Omental fat pad (tissue), 4 donors: ENCODE measurements at places on chromosomes 7 and 10. TPM values are rescaled to one million over a fixed set of nuclear protein-coding genes. Genes with fewer than 3 reads are reported as not detected.

- no peak for DNase-seq
Observed at GRCh38 chr10:129131457-129132132, 335.4 kb upstream of the MGMT start.

DNA sequence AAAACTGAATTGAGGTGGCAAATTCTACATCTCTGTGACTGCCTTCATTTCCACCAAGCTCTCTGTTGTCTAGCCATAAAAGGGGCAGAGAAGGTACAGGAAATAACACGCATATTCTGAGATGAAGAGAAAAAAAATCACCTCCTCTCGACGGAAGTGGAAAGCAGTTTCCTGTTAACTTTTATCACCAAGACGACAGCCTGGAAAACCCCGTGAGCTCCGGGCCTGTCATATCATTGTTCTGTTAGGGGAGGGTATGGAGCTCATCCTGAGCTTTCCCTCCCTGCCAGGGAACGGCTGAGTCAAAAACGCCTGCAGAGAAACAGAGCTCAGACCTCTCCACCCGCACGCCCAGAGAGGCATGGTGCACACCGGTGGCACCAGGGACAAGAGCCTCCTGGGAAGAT is 200.3 kb downstream of the PRPF18 start:
- no peak for DNase-seq

- DNase-seq, result peak; percentile 23
Observed at GRCh38 chr7:152462995-152463708, 27.3 kb upstream of the KMT2C start.

- no peak for DNase-seq
Observed at GRCh38 chr7:155819186-155819585, 6.9 kb upstream of the SHH start.

DNA sequence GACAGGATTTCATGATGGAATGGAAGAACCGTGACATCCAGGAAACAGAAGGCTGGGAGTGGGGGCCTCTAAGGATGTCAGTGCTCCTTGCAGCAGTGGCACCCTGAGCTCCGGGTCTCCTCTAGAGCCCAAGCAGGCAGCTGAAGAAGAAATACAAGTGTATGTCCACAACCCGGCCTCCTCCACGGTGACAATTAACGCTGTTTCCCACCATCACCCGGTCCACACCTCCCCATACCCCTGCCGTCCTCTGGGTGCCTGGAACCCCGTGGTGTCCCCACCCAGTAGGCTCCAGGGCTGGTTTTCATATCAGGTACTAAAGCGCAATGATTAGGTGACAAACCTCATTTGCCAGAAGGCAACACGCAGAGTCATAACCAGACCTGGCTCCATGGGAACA is 30.3 kb downstream of the GRID1 start:
- no peak for DNase-seq

DNA sequence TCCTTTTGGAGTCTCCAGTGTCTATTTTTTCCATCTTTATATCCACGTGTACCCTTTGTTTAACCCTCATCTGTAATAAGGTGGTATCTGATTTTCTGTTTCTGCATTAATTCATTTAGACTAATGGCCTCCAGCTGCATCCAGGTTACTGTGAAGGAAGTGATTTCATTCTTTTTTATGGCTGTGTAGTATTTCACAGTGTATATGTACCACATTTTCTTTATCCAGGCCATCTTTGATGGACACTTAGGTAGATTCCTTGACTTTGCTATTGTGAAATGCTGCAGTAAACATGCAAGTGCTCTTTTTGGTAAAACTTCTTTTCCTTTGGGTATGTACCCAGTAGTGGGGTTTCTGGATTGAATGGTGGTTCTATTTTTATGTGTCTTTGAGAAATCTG is 128.0 kb upstream of the MTPN start:
- no peak for DNase-seq

DNA sequence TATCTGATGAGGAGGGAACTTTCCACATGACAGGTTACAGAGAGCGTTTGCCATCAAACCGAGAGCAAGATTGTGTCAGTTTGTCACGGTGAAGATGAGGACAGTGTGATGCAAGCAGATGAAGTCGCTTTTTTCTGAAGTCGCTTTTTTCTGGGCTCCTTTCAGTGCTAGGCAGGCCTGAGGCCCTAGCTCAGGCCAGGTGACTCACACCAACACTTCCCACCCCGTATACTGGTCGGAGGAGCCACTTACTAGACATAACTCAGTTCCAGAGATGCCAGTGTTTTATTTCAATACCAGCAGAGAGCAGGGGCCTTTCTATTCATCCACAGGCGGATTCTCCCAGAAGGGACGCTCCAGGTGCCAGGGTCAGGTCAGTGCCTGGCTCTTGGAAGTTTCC is 58.9 kb downstream of the SFMBT2 start:
- DNase-seq, result no peak

DNA sequence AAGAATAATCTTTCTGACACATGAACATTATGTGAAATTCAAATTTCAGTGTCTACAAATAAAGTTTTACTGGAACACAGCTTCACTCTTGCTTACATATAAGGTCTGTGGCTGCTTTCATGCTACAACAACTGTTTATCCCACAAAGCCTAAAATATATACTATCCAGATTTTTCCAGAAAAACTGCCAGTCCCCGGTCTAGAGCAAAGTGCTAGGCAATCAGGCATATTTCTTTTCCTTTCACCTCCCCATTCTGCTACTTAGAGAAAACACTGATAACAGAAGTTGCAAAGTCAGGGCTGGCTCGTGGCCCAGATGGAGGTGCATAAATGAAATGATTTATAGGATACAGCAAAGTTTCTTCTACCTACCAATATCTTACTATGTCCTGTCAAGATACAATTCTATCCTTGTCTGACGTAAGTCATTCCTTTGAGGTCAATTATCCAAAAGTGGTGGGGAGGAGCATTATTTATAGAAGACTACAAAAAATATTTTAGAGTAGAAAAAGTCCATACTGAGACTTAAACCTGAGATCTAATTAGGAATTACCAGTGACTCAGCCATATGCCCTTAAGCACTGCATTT is 384.1 kb downstream of the NXPH1 start:
- DNase-seq, result no peak

The GJD4 gene
- not detected for total RNA-seq

The CRTAC1 gene
- 1.1 TPM for total RNA-seq

The CYP26C1 gene
- 0.16 TPM for total RNA-seq
